Renal cortical epithelial cell (primary cell): ENCODE measurements at places on chromosomes 11 and 22.

- no peak for DNase-seq
Observed at GRCh38 chr11:45104790-45105084, 41.7 kb upstream of the PRDM11 start.

DNA sequence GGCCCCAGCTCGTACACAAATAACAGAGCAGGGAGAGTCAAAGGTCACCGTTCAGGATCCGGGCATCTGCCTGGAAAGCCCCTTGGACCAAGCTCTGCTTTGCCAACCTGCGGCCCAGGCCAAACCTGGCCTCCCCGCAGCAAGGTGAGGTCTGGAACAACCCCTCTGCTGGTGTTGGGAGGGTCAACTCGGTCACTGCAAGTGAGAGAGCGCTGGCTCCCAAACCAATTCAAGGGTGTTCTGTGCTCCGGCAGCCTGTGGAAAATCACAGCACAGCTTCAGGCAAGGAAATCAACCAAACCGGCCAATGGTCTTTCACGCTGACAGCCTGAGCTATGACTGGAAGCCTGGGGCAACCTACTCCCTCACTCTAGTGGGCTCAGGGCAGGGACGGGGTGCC, 63.4 kb downstream of the MYH9 start:
- no peak for DNase-seq

- DNase-seq, result no peak
Observed at GRCh38 chr11:68373189-68373814, 60.9 kb downstream of the LRP5 start.

GRCh38 chr22:29117799-29118477, 45.1 kb downstream of the KREMEN1 start:
- peak; percentile 77 for DNase-seq

DNA sequence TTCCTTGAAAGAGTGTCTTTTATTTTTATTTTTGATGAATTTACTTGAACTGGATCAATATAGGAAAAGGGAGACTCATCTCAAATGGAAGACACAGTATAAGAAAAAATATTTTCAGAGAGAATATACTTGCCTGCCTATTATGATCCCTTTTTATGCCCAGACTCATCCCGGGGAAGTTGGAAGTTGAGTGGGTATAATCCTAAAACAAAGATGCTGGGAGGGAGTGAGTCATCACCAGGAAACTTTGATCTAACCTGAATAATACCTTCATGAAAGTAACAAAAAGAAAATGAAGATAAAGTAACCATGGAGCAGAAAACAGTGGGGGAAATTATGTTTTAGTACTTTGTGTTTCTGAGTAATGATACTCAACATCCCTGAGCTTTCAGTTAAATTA, 1514.0 kb downstream of the FAM181B start:
- DNase-seq, result no peak

DNA sequence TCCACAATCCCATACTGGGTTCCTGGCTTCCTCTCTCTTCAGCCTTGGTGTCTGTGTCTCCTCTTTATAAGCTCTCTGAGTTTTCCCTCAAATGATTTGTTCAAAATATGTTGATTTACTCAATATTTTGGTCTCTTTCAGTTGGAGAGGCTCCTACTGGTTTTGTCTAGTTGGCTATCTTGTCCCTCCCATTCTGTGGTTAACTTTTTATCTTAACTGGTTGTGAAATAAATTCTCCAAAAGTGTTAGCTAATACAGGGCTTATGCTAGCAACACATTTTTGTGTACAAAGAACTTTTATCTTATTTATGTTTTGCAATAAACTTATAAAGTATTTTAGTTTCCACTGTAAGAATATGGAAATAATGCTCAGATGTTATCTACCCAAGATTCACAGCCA, 200.9 kb downstream of the AASDHPPT start:
- no peak for DNase-seq

DNA sequence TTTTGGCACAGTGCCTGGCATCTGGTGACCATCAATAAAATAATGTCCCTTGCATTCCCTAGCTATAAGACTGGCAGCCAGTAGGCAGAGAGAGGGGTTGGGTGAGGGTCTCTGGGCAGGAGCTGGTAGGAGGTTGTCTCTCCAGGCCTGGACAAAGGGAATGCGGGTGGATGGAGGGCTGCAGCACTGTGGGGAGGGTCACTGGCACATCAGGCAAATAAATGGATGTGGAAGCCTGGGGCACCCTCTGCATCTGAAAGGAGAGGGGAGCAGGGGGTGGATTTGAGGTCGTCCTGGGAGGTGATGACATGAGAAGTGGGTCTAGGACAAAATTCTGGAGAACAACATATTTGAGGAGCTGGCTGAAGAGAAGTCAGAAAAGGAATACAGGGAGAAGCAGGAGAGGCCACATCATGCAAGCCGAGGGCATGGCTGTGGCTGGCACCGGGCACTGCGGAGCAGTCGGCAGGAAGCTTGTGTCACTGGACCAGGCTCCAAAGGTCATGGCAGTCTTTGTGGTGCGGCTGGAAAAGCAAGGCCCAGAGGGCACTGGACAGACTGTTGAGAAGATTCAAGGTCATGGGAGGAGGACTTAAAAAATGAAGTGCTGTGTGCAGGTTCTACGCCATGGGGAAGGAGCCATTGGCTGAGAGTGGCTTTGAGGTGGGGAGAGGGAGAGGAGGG, 36.5 kb upstream of the THY1 start:
- no peak for DNase-seq
